Stimulated activated CD4-positive, alpha-beta T cell treated with anti-CD3 and anti-CD28 coated beads, Interleukin-15, amount 100 ng/mL, for 24 hours (primary cell): ENCODE measurements at places on chromosomes 1 and 21.

DNA sequence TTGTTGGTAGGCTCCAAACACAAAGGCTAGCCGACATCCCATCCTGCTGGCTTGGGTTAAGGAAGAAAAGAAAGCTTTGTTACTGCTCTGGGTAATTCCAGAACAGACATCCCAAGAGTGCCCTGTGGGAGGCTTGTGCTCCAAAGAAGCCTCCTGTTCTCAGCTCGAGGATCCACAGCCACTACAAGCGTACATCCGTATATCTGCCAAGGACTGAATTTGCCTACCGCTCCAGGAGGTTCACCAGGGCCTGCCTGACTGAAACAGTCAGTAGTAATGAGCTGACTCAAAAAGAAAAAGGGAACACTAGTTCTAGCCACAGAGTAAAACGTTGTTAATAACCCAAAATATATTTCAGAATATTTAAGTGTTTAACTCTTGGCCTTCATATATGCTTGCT is 24.8 kb upstream of the MUTYH start:
- no peak for DNase-seq

- DNase-seq: no peak
Measured at GRCh38 chr1:231885209-231885854, 258.7 kb downstream of the DISC1 start.

DNA sequence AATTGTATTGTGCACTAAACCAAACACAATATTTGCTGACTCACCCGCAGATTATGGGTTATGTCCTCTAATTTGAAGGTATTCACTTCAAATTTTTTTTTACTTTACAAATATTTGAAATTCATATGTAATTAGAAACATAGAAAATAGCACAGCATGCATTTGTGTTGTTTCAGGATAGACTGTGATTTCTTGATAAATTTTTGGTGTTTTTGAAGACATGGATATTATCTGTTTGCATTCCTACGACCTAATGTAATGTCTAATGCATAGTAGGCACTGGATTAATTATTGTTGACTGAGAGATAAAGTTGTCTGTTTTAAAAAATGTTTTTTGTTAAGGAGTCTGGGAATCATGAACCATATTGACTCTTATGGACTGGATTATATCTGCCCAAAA is 850.2 kb downstream of the BRINP3 start:
- DNase-seq: no peak

DNA sequence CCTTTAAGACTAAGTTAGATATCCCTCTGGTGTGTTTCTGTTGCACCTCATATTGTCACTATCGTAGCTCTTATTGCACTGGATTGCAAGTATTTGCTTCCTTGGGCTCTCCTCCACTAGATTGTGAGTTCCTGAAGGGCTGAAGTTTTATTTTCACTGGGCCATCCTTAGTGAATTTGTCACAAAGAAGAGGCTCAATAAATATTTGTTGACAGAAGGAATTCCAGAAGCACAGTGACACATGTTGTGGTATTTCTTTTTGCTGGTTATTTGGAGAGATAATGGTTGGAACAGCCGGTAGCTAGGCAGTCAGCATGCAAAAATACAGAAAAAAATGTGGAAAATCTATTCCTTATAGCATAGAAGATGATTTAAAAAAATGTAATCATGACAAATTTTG is 129.9 kb upstream of the ZRANB2 start:
- no peak for DNase-seq

- DNase-seq: no peak
Measured at GRCh38 chr1:221291113-221291512, 411.9 kb downstream of the HLX start.

DNA sequence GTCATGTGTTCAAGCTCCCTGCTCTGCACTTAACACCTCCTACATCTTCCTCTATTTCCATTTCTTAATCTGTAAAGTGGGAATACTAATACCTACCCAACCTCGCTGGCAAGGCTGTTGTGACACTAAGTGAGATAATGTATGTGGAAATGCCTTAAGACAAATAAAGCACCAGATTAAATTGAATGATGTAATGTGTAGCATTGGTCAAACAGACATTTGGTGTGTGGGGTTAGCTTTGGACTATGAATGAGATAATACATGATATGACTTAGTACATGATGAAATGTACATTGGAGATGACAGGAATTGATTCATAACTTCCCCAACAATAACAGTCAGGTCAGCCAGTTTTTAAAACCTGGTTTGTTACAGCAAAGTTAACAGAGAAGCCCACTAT is 5.2 kb downstream of the AMPD1 start:
- DNase-seq: no peak

- DNase-seq: no peak
Measured at GRCh38 chr1:54277451-54278341, 77.7 kb downstream of the MRPL37 start.

DNA sequence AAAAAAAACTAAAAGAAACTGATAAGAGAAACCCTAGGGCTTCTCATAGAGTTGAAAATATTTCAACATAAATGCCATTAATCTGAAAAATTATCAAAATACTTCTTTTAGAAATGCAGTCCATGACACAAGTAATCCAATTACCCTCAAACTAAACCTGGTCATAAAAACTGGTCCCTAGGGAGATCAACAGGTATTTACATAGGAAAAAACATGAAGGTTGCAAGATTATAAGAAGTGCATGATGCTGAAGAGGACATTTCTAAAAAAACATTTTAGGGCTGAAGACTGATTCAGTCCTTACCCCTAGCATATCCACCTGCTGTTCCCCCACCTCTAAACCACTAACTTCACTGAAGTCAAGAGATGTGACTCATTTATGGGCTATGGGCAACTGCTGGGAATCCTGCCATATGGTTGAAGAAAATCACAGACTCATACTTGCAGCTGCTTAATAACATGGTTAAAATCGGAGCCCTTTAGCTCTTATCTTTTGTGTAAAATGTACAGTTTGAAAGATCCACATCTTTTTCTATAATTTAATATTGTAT is 131.0 kb upstream of the RUNX1 start:
- no peak for DNase-seq

GRCh38 chr1:63592536-63593302 is 492 bp upstream of the PGM1 start:
- DNase-seq: no peak

DNA sequence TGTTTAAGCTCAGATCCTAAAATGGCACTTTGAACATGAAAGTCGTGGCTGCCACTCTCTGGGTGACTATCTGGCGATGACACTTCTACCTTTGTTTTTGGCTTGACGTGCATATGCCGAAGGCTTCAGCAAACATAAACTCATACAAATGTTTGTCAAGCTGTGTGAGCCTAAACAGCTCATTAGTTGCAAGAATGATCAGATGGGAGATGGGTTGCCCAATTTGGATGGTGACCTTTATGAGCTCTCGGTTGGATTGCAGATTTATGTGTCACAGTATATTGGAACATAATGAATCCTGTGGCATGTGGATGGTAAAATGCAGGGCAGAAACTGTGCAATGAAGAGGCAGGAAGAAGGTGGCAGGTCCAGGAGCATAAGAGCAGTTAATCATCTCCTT is 229.3 kb downstream of the DISC1 start:
- DNase-seq: no peak

DNA sequence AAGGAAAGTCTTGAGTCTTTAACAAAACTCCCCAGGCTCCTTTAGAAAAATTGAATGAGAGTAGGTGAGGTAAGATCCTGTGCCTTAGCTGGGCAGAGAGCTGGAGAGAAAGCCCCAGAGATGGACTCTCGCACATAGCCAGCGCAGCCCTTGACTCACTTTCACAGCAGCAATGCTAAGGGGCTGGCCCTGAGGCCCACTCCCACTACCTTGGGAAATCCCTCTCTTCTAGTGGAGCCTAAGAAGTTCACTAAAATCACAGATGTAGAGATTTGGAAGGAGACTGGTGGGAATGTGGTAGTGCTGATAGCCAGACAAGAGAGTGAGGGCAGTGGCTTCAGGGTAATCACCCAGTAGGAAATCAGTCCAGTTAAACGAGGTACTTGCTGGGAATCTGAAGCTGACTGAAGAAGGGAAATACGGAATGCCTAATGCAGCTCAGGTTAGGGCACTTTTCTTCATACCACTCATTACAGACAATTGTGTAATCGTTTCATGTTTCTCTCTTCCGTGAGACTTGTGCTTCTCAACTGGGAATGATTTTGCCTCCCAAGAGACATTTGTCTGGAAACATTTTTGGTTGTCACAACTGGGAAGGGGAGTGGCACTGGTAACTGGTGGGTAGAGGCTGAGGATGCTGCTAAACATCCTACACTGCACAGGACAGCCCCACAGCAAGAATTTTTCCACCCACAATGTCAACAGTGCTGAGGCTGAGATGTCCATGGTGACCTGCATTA is 42.4 kb upstream of the LRRC8C start:
- peak; percentile 25 for DNase-seq

- no peak for DNase-seq
Measured at GRCh38 chr1:150511551-150511950, 3.6 kb downstream of the ECM1 start.

GRCh38 chr1:227947676-227948492 is at the start of gene WNT9A:
Gene WNT9A (minus strand): TSS chr1:227947932. CDS start chr1:227947887, 45 bp downstream.
- DNase-seq: peak; percentile 37

- no peak for DNase-seq
Measured at GRCh38 chr1:12342401-12343003, 112.7 kb downstream of the VPS13D start.

GRCh38 chr1:40847023-40847745 is 15.0 kb downstream of the CITED4 start:
- DNase-seq: no peak

- DNase-seq: no peak
Measured at GRCh38 chr1:161079436-161080110, 9.8 kb downstream of the NECTIN4 start.

DNA sequence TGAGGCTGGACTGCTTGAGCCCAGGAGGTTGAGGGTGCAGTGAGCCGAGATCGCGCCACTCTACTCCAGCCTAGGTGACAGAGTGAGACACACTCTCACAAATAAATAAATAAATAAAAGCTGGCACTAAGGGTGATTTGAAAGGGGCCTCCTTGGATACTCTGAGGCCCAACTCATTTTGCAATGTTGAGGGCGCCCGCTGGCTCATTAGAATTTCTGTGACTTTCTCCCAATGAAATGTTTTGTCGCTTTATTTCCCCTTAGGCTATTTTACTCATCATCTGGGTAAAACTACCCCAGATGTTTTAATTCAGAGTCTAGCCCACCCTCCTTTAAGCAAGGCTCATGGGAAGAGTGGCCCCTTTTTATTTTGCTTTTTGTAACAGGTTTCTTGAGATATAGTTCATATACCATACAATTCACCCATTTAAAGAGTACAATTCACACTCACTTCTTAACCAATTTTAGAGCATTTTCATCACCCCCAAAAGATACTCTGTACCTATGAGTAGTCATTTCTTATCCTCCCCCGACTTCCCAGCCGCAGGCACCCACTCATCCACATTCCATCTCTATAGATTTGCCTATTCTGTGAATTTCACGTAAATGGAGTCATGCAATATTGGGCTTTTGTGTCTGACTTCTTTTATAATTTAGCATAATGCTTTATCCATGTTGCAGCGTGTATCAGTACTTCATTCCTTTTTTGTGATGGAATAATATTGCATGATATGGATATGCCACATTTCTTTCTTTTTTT is 259.1 kb downstream of the KAZN start:
- DNase-seq: no peak

- no peak for DNase-seq
Measured at GRCh38 chr1:4062041-4062440, 162.0 kb upstream of the C1orf174 start.

DNA sequence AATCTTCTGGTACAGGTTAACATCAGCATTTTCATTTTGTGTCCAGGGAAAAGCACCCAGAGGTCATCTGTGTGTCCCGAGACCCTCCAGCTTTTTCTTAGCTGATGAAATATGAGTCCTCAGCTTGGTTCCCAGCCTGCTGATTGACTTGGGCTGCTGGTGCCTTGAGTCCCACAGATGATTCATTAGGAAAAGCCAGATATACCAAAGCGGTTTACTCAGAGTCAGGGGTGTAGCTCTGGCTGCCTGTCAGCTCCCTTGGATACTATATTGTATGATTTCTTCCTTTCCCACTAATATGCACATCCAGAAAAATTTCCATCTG is 43.7 kb upstream of the MAB21L3 start:
- DNase-seq: no peak

- no peak for DNase-seq
Measured at GRCh38 chr21:35368326-35368725, 319.2 kb upstream of the RUNX1 start.

DNA sequence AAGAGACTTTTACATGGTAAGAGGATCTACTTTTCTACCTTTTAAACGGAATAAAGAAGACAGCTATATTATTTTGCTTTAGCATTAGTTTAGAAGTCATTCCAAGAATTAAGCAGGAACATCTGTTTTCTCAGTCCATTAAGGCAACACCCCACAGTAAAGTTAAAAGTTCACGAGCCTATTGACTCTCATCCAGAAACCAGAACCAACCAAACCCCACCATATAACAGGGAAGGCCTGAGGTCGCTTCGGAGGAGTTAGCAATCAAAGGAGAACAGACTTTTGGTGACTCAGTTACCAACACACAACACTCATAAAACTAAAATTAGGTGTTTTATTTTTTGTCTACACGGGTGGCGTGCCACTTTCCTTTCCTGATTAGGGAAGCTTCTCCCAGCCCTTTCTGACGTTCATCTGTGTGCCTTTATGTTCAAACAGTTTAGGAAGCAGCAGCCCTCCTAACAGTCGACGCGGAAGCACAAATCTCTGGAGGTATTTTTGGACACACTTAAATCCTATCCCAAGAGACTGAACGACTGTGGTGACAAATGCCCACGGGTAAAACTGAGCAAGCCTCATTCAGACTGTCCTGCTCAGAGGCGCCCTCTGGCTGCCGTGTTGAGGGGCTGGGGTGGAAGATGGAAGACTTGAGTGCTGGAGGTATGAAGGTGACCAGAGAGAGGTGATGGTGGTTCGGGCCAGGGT is 8.6 kb upstream of the PLA2G2C start:
- DNase-seq: peak; percentile 83

DNA sequence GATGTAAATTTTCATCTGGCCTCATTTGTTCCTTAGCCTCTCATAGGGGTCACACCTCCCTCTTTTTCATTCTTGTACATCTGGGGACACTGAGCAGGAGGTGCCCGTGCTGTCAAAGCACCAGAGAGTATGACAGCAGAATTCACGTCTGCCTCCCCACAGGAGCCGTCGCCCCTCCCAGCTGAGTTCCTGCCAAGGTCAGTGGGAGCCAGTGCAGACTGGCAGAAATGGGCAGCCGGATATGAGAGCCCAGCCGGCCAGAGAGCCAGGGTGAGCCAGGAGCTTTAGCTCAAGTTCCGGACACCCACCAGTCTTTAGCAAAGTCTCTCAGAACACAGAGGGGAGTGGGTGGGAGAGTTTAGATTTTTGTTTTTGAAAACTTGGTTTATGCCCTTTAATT is 21.9 kb downstream of the GPR137B start:
- DNase-seq: no peak
